Metanephros (tissue), 2 donors: ENCODE measurements at places on chromosomes 11 and 22. TPM values are rescaled to one million over a fixed set of nuclear protein-coding genes. Genes with fewer than 3 reads are reported as not detected.

SULT4A1 gene
- total RNA-seq = 1.8 TPM

FIBP gene
- 119 TPM for total RNA-seq

GGT1 gene
- 44.6 TPM for total RNA-seq

HEPACAM gene
- total RNA-seq = 0.70 TPM

NLRP14 gene
- total RNA-seq = 0.99 TPM

TMEM45B gene
- 17.3 TPM for total RNA-seq

CASP4 gene
- total RNA-seq = 26.9 TPM

MS4A3 gene
- total RNA-seq = 8.8 TPM
